Dermis microvascular lymphatic vessel endothelial cell (primary cell): ENCODE measurements at places on chromosomes 3 and 15.

- peak; percentile 68 for DNase-seq
These were observed 65.1 kb downstream of the GLCE start for GRCh38 chr15:69225355-69226022.

DNA sequence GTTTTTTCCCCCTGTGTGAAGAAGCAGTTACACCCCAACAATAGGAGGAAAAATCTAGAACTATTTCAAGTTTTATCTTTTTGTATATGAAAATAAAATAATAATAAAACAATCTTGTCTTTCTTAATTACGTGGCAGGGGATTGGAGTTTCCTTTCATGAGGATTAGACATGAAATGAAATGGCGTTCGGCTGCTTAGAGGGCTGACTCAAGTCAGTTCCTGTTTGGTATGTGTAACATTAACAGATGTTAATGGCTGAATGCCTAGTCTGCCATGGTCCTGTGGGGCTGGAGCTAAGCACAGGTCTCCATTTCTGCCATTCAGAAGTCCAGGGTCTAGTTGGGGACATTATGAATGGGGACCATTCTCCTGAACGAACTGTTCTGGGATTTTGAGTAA is 3.1 kb upstream of the EXOG start:
- DNase-seq = no peak

DNA sequence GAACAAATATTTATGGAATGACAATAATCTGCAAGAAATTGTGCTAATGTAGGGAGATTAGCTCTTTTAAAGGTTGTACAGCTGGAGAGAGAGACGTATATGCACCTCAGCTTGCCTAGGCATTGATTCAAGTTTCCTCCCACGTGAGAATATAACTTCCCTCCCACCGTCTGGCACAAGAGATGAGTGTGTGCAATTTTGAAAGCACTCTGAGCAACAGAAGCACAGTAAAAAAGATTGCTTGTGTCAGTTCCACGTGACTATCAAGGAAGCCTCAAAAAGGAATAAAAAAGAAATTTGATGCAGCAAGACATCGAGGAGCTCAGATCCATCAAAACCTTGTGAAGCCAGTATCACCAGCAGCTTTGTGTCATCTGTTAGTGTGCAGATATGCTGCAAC is 435.3 kb downstream of the TUSC7 start:
- no peak for DNase-seq

GRCh38 chr3:102511639-102512038 is 76.8 kb downstream of the ZPLD1 start:
- no peak for DNase-seq

DNA sequence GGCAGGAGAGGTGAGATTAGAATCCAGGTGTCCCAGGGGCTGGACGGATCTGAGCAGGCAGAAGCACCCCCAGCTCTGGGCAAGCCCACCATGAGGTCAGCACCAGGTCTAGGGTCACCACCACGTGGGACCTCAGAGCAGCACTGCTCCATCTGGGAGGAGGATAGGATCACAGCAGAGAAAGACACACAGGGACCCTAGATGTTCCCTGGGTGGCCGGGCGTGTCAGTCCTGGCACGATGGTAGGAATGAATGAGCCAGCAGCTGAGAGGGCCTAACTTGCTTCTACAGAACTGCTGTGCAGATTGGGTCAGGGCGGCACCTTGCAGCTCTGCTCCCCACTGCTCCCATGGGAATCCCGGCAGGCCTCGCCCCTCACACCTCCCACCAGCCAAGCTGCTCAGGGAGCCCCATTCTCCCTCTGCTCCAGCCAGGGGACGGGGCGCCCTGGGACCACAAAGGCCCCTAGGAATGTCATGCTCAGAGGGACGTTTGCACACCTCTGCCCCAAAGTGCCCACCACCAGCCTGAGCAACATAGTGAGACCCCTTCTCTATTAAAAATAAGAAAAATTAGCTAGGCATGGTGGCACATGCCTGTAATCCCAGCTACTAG is 66.3 kb downstream of the ZNF445 start:
- DNase-seq = no peak

DNA sequence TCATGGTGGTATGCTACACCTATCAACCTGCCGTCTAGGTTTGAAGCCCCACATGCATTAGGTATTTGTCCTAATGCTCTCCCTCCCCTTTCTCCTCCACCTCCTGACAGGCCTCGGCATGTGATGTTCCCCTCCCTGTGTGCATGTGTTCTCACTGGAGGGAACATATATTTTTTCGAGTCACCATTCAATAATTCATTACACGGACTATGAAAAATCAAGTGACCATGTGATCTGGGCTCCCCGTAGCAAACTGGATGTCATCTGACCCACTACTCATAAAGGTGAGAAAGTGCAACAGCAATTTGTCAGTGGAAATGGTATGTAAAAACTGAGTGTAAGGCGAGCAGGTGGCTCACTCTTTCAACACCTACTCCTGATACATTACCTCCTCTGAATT is 224.3 kb upstream of the RASGRP1 start:
- DNase-seq = no peak

DNA sequence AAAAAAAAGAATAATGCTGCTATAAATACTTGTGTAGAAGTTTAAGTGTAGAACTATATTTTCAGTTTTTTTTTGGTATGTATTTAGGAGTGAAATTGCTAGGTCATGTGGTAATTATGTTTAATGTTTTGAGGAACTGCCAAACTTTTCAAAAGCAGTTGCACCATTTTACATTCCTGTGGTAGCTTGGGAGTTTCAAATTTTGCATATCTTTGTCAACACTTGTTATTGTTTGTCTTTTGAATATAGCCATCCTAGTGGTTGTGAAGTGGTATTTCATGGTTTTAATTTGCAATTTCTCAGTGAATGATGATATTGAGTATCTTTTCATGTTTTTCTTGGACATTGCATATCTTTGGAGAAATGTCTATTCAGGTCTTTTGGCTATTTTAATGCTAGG is 30.4 kb downstream of the SKIL start:
- no peak for DNase-seq

GRCh38 chr3:53259427-53260259 is 3.8 kb upstream of the TKT start:
- DNase-seq = no peak

GRCh38 chr15:55965091-55965490 is 28.3 kb downstream of the NEDD4 start:
- DNase-seq = no peak

DNA sequence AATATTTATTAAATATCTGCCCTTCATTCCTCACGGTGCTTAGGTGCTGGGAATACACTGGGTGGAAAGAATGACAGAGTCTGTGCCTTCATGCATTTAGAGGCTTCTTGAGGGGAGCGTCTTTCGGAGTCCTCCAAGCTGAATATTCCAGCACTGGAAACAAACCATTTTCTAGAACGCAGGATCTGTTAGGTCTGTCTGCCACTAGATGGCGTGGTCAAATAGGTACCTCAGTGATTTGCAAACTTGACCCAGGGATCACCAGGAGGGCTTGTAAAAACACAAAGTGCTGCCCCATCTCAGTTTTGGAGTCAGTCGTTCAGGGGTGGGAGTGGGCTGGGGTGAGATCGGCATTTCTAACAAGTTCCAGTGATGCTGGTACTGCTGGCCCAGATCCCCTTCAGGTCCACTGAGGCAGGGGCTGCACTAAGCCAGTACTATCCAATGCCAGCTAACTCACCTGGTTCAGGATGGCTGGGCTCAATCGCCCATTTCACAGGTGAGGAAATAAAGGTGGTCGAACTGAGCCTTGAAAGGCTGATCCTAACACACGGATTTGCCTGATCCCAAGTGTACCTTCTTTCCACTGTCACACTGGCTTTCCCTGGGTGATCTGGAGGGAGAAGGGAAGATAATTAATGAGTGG is 14.8 kb downstream of the ARNT2 start:
- DNase-seq = peak; percentile 52

DNA sequence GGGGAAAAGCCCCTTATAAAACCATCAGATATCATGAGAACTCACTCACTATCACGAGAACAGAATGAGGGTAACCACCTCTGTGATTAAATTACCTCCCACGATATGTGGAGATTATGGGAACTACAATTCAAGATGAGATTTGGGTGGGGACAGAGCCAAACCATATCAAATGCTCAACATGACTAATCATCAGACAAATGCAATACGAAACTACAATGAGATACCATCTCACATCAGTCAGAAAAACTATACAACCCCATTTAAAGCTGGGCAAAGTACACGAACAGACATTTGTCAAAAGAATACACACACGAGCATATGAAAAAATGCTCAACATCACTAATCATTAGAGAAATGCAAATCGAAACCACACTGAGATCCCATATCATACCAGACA is 67.7 kb downstream of the SCAPER start:
- DNase-seq = no peak

GRCh38 chr3:154684440-154684839 is 254.4 kb upstream of the GPR149 start:
- no peak for DNase-seq

DNA sequence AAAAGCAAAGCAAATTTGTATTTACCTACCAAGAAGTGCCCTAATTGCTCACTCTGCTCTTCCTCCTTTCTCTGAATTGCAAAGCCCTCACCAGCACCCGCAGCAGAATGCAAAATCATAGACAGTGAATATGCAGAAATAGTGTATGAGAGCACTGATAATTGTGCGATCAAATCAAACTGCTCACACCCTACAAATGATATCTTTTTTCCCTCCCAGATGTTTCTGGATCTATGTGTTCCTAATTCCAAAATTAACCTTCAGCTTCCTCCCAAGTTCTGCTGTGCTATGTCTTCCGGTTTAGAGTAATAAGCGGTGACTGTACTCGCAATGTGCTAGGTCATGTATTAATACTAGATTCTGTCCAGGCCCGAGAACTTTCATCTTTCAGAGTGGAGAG is 3.4 kb downstream of the GHSR start:
- DNase-seq = no peak
